Activated CD4-positive, alpha-beta memory T cell treated with anti-CD3 and anti-CD28 coated beads for 36 hours (primary cell): ENCODE measurements at places on chromosomes 2 and 18. TPM values are rescaled to one million over a fixed set of nuclear protein-coding genes. Genes with fewer than 3 reads are reported as not detected.

The POTEC gene
- not detected for total RNA-seq

The VIT gene
- not detected for total RNA-seq

The SKOR2 gene
- total RNA-seq, result not detected

The UGT1A3 gene
- total RNA-seq, result not detected

The SPDYA gene
- 0.92 TPM for total RNA-seq

The TNS1 gene
- 0.97 TPM for total RNA-seq

The MARCHF4 gene
- not detected for total RNA-seq

The ST6GAL2 gene
- not detected for total RNA-seq

DNA sequence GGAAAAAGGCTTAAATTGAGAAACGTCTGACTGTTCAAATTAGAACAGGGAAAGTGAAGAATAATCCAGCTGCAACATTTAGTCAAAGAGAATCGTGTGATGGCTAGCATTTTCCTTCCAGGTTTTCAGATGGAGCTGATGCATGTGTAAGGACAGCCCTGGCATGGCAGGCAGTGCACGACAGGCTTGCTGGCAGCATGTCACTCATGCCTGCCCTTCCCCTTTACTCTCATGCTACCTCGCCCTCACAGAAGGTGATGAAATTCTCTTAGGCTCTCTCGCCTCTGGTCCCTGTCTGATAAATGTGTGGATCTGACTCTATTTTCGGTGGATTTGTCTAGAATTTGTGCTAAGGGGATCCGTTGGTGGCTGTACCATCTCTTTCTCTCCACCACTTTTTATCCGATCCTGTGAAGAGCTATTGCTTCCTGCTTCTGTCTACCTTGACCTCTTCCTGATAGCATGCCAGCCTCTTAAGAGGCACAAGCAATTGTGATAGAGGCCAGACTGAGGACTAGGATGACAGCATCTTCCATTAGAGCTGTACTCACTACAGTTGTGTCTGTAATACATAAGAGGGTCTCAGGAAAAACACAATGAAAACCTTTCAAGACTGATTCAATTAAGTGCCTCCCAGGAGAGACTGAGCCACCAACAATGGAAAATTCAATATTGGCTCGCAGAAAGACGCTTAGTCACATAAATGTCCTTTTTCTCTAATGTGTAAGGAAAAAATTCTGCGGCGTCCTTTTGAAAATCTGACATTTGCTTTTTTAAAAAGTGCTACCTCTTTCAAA lies 65.6 kb upstream of the NOSTRIN start:
- no peak for DNase-seq

GRCh38 chr2:187577310-187577709 lies 23.1 kb upstream of the TFPI start:
- no peak for DNase-seq

DNA sequence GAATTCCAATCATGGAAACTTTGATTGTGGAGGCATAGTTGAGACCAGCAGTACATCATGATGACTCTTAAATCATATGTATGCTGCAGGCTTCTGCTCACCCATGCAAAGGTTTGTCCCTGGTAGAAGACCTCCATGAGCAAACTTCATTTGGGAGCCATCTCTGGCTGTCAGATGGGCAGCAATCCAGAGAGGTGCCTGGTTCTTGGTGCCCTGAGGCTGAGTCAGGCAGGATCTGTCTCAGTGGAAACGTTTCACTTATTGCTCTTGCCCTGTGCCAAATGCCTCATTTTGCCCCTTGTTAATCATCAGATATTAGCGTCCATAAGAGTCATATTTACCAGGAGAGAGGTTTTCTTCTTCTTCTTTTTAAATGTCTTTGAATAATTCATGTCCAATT lies 151.5 kb upstream of the CELF4 start:
- no peak for DNase-seq

- no peak for DNase-seq
These were observed 158.3 kb downstream of the EML6 start for GRCh38 chr2:54881759-54882158.

- peak; percentile 81 for DNase-seq
These were observed 36.6 kb downstream of the COPS8 start for GRCh38 chr2:237122214-237122666.

DNA sequence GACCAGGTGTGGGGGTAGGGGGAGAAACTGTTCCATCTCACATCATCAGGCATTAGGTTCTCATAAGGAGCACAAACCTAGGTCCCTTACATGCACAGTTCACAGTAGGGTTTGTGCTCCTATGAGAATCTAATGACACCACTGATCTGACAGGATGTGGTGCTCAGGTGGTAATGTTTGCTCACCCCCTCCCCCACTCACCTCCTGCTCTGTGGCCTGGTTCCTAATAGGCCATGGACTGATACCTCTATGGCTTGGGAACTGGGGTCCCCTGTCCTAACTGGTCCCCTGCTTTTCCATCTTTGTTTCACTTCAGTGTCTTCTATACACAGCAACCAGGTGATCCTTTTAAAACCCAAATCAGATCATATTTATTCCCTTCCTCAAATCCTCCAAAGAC lies 267.8 kb downstream of the TNS1 start:
- DNase-seq, result no peak

- no peak for DNase-seq
These were observed 86.0 kb downstream of the SPP2 start for GRCh38 chr2:234136461-234136860.

- DNase-seq, result no peak
These were observed 1467.4 kb upstream of the NXPH2 start for GRCh38 chr2:140247451-140248195.
